ENCODE measurements at places on chromosomes 6 and 20.

DNA sequence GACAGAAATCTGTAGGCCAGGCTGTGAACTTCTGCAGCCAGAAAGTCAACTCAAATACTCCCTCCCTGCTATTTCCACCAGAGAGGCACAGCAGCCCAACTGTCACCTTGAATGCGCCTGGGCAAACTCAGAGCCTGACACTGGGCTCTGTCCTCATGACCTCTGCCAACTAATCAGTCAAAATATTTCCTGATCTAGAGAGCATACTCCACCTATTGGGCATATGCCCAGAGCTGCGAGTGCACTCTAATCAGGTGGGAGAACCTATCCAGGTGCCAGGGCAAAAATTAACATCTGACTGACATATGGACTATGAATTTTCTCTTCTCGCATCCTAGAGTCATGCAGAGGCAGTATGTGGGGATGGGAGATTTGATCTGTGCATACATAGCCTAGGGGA is 406.3 kb upstream of the RUNX2 start:
- DNase-seq = no peak

DNA sequence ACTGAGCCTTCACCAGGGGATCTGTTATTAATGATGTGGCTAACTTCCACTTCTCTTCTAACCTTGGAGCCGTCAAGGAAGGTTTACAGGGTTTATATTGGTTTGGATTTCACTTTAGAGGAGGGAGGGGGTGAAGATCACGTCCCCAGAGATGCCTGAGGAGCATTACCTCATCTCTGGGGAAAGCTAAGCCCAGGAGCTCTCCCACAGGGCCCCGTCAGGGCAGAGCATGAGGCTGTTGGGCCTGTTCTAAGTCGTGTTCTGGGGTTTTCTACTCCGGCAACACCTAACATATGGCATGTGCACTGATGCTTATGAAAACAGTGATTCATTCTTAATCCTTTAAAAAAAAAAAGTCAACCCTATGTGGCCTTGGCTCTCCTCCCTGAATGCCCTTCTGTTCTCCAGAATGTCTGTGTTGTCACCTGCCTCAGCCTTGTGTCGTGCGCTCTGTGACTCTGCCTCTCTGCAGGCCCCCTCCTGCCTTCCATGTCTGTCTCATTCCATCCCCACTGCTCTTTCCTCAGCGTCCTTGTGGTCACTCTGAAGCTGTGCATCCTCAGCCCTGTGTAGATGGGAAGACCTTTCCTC is 97.4 kb upstream of the JARID2 start:
- no peak for DNase-seq

DNA sequence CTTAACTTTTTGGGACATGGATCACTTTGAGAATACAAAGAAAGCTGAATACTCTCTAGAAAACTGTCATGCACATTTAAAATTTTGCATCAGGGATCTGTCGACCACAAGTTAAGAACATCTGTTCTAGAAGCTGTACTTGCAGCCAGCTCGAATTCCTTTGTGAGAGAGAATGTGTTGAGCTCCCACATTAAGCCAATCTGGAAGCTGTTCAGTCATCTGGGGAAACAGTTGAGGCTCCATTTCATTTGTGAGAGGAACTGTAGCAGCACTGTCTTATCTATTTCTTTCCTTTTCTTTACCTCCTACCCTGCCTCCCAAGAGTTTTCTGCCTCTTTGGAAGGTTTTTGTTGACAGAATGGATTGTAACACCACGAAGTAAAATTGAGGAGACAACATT is 50.8 kb downstream of the KAT14 start:
- no peak for DNase-seq

DNA sequence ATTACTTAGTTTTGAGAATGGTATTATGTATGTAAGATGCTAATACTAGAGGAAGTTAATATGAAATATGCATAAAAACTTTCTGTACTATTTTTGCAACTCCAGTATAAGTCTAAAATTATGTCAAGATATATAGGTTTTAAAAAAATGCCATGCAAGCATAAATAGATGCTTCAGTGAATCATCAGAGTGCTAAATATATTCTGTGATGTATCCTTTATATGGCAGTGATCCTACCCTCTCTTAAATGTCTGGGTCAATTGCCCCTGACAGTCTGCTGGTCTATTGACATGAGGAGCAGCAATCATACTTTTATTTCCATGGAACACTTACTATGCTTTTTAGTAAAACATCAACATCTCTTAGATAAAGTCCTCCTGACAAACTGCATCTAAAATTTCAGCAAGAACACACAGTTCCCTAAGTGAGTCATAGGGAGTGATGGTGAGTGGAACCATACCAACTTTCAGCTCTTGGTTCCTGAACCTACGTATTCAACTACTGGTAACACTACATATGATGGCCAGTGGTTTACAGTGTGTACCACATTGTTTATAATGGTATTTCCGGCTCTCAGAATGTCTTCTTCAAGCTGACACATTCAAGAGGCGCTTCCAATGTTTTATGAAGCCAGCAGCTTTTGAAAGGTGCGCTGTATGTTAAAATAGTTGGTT is 928.7 kb upstream of the GJE1 start:
- DNase-seq = no peak

DNA sequence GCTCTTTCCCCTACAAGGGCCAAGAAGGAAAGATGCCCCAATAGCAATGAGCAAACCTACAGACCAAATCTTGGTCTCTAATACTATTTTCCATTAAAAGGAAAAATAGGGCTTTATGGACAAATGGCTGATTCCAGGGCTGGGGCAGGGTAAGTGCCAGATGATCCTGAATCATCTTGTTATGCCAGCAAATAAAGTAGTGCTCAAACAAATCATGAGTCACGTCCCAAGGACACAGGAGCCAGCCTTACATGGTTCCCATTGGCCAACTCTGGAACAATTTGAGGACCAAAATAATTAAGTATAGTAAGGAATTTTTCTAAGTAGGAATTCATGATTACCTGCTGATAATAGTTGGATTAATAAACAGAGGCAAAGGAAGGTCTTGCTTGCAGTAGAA is 53.2 kb upstream of the NKX2-4 start:
- DNase-seq = no peak

DNA sequence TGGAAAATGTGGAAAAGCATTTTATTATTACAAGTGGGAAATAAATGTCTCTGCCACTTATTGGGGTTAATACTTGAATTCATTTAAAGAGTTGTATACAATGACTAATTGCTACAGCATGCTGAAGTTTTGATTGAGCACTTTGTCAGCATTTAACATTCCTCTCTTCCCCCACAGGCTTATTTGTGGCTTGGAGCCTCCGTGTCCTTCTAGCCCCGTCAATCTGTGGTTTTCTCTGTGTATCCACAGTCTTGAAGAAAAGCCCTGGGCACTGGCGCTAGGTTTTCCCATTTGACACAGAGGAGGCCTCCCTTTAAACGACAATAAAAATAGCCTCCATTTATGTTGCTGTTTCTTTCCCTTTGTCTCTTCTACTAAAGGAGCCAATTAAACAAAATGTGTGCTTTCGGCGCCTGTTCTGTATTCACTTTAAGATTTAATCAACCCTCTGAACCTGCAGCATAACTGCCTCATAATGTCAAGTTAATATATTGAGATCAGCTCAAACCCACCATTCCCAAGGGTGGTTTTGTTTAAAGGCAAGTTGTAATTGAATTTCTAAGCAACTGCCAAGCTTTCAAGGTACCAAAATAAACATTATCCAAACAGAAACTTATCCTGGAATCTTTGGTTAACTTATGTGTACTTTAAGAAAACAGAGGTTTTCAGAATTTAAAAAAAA is 326.6 kb upstream of the RNF24 start:
- DNase-seq = no peak

- peak; percentile 11 for DNase-seq
Measured at GRCh38 chr6:46220352-46221221, 49.8 kb upstream of the ENPP5 start.

GRCh38 chr6:47203266-47203937 is 106.3 kb downstream of the TNFRSF21 start:
- DNase-seq = no peak

GRCh38 chr20:58403272-58403671 is 14.2 kb downstream of the VAPB start:
- no peak for DNase-seq

All from stimulated activated CD4-positive, alpha-beta T cell treated with anti-CD3 and anti-CD28 coated beads, Interleukin-2, amount 100 ng/mL, for 48 hours (primary cell).